ENCODE measurements at places on chromosomes 12 and 14.
A peak's percentile ranks its signal among the peaks of the same experiment; 100 is the strongest.

- no peak for DNase-seq
Measured at GRCh38 chr14:56219666-56220413, 101.6 kb downstream of the PELI2 start.

DNA sequence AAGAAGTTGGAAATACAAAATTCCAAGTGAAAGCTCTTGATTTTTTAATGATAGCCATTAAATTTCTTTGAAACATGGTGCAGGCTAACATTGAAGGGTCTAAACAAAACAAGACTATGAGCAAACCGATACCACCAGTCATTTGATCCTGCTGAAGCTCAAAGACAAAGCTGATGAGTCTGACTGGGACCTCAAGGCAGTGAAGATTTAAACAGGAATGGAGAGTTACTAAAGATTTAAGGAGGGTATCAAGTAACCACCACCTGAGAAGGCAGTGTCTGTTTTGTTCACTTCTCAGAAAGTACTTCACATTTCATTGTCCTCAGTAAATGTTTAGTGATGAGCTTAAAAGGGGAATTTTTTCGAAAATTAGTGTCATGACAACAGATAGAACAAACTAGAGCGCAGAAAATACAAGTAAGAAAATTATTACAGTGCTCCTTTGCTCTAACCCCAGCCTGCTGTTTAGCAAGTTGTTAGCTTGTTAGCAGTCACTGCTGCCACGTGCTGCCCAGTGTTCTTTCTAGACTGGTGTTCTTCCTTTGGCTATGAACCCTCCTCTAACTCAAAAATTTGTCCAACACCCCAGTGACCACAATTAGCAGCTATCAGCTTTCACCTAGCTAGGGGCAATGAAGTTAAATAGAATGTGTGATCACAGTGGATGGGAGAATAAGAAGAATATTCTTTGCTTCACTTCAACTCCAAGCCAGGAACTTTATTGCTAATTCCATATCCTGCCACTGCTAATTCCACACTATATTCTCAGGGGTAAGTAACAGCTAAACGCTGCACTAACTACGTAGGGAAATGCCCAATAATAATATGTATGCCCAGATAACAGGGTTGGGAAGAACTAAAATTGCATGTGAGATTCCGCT, 41.1 kb downstream of the YAF2 start:
- DNase-seq = no peak

DNA sequence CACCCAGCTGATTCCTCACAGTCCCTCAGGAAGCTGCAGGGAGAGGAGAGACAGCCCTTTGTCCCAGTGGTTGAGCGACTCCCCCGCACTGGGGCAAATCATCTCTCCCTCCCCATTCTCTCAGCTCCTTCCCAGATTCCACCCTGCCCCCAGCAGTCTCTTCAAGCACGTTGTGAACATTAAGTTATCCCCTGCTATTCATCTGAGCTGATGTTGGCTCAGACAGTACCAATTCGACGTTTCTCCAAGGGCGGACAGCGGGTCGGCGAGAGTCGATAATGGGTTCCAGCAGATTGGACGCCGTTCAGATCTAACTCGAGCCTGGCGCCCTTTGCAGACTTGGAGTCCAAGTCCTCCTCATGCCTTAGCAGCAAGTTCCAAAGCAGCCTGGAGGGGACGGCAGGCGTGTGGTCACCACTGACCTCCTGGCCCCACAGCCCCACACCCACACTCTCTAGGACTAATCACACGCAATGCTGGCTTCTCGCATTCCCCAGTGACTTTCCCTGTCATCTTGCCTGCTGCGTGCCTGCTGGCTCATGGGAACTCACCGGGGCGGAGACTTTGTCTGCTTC, 245.9 kb downstream of the CHST11 start:
- no peak for DNase-seq

GRCh38 chr12:112905451-112906089, 1.2 kb upstream of the OAS1 start:
- DNase-seq = no peak

DNA sequence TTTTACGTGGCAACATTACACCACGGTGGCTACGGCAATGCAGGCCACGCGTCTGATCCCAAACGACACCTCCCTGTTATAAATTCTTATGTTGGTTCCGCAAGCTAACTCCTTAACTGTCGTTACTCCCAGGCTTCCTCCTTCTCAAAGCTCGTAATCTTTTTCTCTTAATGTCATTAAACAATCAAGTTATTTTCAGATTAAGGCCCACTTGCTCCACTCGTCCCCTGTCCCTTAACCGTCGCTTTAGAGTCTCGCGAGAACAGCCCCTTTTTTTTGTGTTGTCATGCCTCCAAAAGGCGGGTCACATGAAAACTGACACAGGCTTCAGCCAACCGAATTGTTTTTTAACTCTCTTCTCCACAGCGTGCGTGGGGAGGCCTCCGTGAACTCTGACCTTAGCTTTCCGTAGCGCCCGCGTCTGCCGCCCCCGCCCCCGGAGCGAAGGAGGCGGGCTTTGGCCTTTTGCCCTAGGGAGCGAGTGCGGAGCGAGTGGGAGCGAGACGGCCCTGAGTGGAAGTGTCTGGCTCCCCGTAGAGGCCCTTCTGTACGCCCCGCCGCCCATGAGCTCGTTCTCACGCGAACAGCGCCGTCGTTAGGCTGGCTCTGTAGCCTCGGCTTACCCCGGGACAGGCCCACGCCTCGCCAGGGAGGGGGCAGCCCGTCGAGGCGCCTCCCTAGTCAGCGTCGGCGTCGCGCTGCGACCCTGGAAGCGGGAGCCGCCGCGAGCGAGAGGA, at the start of gene CAND1:
TSS of gene CAND1 (plus strand) at position 463 of the 737 bp plus-strand sequence. CDS start 360 bp downstream, outside the sequence.
- DNase-seq = peak; percentile 97

DNA sequence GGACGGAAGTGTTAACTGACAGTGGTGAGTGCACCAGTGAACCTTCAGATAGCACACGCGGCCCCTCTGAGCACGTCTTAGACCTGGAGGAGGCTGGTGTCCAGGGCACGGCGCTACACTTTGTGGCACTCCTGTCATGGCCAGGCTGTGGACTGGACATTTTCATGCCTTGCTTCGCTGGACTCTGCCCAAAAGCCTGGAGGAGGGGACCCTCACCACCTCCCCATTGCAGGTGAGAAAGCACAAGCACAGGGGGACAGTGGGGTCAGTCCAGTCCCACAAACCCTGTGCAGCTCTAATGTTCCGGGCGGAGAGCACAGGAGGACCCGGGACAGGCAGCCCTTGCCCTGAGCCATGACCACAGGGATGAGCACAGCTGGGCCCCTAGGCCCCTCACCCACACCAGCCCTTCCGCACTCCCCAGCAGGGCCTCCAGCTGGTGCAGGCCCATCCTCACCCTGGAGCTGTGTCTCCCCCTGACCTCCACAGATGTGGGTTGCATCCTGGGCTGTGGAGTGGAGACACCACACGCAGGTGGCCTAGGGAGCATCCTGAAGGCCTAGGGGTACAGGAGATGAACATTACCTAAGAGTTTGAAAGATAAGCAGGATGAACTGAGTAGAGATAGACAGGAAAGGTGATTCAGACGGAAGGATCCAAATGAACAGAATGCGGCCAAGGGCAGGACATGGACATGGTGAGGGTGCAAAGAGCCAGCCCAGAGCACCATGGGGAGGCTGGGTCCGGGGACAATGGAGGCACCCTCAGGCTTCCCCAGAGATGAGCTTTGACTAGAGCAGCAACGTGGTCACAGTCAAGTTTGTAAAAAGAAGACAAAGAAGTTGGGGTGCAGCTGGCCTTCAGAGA, 132.8 kb downstream of the BCL11B start:
- no peak for DNase-seq

DNA sequence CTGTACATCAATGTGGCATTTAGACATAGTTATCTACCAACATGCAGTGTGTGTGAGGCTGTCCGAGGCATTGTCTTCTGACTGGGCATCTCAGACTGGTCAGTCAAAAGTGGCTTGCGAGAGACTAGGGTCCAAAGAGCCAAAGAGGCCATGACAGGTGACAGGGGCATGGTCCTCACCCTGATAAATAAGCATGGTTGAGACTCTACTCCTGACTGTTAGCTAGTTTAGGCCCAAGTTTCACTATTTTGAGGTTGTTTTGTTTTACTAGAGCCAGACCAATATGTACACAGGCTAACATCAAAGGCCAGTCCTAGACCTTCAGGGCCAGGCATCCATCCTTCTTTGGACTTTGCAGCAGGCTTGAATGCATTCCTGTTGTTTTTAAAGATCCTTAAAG, 76.9 kb upstream of the SRSF5 start:
- DNase-seq = no peak

- no peak for DNase-seq
Measured at GRCh38 chr12:47648056-47648579, 57.7 kb downstream of the RPAP3 start.

GRCh38 chr12:101074940-101075680, 134.9 kb downstream of the SLC5A8 start:
- DNase-seq = no peak

DNA sequence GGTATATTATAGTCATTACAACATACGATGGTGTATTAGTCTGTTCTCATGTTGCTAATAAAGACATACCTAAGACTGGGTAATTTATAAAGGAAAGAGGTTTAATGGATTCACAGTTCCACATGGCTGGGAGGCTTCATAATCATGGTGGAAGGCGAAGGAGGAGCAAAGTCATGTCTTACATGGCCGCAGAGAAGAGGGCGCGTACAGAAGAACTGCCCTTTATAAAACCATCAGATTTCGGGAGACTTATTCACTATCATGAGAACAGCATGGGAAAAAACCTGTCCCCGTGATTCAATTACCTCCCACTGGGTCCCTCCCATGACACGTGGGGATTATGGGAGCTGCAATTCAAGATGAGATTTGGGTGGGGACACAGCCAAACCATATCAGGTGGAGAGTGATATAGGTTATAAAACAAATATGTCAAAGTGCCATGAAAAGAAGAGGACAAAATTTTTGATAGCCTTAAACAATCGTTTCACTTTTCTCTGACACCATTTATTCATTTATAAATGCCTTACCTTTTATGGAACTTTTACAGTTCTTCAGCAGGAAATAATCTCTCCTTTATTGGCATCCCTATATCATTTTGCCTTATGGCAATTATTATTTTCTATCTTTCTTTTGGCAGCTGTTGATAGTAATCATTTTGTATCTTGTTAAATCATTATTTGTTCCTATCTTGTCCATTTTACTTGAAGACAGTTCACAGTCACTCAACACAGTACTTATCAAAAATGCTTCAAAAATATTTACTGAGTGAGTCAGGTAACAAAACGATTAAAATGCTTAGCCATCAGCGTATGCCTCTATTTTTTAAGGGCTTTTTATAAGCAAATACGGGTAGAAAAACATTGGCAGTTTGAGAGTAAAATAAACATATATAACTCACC, 196.0 kb downstream of the RAD51B start:
- DNase-seq = peak; percentile 22

- DNase-seq = no peak
Measured at GRCh38 chr14:99357151-99357915, 85.3 kb upstream of the BCL11B start.

GRCh38 chr14:55583942-55584468, 4.0 kb downstream of the KTN1 start:
- peak; percentile 9 for DNase-seq

DNA sequence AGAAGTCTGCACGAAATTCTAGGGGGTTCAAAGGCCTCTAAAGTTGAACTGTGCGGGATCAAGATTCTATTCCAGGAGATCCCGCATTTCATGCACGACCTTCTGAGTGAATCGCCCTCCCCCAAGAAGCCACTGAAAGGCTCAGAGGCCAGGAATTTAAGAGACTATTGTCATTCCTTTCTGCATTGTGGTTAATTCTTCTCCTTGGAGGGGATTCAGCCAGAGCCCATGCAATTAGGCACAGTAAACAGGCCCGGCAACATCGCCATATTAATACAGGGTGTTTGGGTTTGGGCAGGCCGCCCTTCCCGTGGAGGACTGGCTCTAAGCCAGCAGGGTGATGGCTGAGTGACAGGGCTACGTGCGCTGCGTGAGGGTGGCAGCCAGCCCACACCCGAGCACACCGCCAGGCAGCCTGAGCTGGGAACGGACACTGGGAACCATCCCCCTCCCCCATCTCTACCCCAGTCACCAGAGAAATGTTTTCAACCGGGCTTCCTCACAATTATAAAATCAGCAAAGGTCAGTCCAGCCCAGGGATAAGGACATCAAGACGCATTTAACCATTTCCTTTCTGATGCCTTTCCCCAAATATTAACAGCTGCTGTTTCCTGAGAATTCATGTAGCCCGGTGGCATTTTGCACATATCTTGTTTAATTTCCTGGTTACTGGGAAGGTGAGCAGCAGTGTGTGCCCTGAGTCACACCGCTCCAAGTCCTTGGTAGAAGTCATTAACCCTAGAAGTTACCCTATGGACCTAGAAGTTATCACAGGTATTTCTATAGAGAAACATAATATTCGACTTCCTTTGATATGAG, 12.5 kb downstream of the EGLN3 start:
- no peak for DNase-seq

- DNase-seq = no peak
Measured at GRCh38 chr12:130053651-130054069, 108.6 kb upstream of the FZD10 start.

GRCh38 chr14:28298156-28298555, 468.4 kb upstream of the FOXG1 start:
- peak; percentile 17 for DNase-seq

DNA sequence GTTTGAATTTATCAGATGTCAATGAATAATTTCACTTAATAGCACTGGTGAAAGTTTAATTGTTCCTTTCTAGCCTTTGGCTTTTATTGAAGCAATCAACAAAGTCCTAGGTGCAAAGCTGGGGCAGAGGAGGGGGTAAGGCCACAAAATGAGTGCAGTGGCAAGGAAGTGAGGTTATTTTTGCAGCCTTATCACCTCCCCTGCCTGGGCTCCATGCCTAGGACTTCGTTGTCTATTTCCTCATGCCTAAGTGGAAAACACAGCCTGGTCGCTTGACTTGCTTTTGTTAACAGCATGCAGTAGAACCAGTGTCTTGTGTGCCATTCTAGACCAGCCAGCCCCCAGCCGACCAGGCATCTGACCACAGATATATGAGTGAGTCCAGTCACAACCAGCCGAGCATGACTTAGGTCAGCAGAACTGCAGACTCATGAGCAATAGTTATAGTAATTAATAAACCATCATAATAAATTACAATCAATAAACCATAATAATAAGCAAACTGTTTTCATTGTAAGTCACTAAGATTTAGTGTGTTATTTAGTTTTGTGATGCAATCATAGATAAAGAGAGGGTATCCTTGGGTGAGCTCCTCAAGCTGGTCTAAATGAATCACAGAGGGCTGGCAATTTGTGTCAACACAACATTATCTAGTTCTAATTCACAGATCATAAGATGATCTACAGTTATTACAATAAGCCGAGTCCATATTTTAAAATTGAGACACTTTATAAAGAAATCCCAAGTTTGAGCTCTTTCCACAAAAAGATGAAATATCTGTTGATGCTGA, 156.8 kb downstream of the GLT1D1 start:
- no peak for DNase-seq

DNA sequence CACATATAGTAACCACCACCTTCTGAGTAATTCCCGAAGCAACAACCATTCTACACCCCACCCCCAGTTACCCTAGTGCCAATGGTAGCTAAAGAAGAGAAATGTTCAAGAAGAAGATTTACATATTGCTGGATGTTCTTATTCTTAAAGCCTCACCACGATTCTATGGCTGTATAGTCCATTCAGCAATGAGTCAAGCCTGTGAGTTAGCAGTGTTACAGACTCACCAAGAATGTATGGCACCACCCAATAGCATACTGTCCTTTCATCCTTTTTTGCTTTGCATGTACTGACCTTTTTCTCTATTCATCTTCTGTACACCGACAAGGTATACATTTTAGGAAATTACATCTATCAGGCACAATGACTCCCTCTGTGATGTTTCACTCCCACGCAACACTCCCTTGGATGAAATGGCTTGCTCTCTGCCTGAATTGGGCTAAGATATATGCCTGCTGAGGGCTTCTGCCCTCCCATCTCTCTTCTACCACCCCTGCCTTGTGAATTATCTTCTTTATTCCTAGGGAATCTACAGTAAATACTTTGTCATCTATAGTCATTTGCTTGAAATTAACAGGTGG, 945.8 kb downstream of the DIO2 start:
- DNase-seq = peak; percentile 59
